ENCODE measurements at places on chromosomes 5 and 9.

GRCh38 chr9:19998153-19998552, 209.3 kb upstream of the SLC24A2 start:
- no peak for DNase-seq

GRCh38 chr5:16981700-16982099, 45.6 kb upstream of the MYO10 start:
- DNase-seq: no peak

DNA sequence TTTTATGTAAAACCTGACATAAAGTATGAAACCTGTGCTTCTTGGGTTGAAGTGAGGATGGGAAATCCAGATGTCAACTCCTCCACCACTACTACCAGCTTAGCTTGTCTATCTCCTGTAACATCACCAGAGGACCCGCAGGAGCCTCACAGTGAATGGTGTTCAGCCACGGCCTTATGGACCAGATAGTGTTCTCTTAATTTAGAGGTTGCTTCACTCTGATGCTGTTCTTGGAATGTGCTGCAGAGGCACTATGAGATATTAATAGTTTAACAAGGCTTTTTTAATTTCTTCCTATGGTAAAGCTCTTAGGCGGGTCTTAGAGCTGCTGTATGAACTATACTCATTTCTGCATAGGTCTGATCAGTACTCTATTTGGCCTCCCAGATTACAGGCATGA, 27.9 kb downstream of the NFX1 start:
- DNase-seq: no peak

DNA sequence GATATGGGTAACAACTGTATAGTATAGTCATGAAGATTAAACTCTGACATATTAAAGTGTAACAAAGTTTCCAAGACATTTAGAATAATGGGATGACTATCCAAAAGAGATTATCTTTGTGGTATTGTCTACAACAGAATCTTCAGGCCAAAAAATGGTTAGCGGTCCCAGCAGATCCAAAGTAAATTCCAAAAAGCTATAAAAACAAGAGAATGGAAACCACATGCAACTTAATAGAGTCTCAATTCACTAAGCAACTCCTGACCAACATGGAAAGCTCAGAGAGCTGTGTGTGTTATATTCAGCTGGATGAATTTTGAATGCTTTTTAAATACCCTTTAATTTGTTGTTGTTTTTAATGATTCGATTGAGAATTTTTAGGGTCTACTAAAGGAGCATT, 688.2 kb downstream of the CETN3 start:
- DNase-seq: no peak

- no peak for DNase-seq
These were observed 262.9 kb downstream of the AGTPBP1 start for GRCh38 chr9:85478847-85479246.

GRCh38 chr5:93873211-93873736, 131.9 kb upstream of the POU5F2 start:
- DNase-seq: no peak

DNA sequence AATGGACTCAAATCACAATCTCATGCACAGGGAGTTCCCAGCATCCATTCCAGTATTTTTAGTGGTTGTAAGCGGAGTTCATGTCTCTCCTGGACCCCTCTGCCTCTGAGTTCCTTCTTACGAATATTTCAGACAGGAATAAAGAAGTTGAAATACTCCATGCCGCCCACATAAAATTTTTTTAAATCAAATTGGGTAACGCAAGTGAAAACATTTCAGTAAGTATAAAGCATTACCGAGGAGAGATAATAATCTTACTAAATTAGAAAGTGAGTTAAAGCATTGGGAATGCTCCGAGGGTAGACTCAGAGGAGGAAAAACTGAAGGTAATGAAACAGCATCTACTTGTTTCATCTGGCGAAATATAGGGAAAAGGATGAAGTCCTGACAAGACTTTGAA, 317.6 kb downstream of the ARRDC3 start:
- no peak for DNase-seq

GRCh38 chr9:125966466-125966865, 219.3 kb downstream of the PBX3 start:
- DNase-seq: no peak

GRCh38 chr9:22210936-22211335, 201.8 kb upstream of the CDKN2B start:
- DNase-seq: no peak

DNA sequence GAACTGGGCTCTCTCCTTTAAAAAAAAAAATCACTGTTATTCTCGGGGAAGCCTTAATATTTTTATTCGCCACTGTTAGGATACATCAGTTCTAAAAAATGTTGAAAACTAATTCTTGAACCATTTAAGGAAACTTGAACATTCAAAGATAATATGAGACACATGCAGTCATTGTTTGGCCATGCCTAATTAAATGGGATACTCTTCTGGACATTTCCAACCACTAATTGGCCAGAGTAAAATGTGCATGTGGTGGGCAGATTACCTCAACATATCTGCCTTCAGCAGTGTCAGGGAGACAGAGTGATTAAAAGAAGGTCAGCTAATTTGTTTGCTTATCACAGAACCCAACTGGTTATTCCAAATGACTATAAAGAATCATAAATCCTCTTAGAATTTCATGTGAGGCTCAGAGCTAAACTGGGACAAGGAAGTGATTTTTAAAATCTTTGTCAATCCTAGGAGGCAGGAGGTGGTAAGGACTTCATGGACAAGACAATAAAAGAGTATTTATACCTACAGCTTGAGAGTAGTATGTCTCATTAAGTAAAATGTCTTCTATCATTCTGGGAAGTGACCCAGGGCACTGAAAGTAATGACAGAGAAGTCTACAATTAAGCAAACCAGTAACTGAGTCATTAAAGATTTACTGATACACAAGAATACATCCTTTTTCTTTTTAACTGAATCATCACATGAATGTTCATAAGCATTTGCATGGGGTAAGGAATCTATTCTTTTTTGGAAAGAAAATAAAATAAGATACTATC, 242.9 kb upstream of the TRPM3 start:
- DNase-seq: no peak

DNA sequence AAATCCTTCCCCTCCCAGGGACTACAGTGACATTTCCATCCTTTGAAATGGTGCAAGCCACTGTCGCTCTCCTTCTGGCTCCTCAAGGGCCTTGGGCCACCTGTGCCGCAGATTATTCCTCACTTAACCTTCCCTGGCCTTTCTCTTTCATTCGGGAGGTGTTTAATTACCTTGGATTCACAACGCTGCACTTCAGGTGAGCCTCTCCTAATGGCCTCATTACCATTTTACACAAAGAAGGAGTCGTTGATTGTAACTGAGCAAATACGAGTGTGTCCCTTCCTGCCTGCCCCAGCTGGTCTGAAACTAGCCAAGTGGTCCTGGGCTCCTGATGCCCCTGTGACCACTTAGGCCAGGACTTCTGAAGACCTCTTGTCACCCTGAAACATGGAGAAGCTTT, 205.0 kb downstream of the CRB2 start:
- no peak for DNase-seq

DNA sequence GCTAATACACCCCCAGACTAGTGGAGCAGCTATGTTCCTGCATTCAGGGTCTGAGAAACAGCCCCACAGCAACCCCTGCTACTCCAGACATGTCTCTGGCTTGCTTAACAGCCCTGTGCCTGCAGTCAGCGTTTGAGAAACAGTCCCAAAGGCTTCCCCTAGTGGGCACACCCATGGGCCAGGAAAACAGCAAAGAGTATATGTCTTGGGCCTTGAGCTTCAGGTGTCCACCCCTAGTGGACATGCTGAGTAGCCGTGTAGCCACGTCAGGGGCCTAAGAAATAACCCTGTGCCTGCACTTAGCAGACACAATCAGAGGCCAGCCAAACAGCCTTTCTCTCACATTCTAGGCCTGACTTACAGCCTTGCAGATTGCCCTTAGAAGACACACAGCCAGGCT, 698.6 kb downstream of the PTPRD start:
- DNase-seq: no peak

DNA sequence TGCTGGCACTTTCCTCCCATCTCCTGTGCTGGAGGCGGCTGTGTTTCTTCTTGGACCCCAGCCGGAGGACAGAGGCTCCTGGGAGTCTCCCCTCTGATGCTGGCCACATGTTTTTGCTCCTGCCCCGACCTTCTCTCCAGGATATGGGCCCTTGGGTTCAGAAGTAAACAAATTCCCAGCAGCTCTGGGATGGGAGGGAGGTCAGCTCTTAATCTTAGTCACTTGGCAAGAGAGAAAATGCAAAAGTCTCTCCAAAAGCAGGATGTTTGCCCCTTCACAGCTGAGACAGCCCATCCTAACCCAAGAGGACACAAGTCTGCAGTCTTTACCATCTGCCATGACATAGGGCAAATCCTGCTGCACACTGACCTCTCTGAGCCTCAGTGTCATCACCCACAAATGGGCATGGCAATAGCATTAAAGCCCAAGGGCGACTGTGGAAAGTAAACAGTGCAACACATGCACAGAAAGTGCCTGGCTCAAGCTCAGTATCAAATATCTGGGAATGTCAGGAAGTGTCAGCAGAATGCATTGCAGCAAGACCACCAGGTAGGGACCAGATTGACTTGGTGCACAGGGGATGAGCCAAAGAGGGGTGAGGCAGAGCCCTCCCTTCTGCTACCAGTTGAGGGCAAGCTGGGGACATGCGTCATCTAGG, 117.0 kb upstream of the CXCL14 start:
- DNase-seq: no peak

- DNase-seq: no peak
These were observed 53.6 kb downstream of the PDCD1LG2 start for GRCh38 chr9:5563886-5564285.

DNA sequence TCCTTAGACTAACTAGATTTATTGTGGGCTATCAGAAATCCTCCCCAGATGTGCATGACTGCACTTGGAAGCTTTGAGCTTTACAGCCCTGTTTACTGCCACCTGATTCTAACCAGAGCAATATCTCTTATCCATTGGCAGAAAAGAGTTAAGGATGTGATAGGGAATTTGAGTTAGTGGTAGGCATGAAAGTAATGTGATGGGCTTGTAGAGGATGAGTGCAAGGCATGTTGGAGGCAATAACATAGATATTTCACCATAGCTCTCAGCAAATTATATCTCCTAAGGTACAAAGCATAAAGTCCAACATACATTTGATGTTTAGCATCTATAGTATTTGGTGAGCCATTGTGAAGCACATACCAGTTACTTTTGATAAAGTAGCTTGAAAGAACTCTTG, 103.8 kb downstream of the INVS start:
- DNase-seq: no peak

DNA sequence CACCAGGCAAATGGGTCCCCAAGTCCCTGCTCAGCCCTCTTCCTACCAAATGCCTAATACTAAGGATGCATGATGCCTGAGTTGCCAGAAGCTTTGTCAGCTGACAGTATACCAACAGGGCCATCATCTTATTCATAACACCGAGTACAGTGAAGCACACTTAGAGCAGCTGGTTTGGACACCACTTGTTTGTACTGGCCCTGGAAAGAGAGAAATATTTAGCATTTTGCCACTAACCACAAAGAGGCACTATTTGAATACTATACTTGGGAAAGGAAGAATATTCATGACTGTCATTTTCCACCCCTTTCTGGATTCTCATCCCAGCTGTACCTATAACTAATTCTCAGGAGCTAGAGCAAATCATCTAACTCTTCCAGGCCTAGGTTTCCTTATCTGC, 364.4 kb upstream of the KIF2A start:
- DNase-seq: no peak

- DNase-seq: no peak
These were observed 492.5 kb downstream of the MAT2B start for GRCh38 chr5:163997965-163998364.

DNA sequence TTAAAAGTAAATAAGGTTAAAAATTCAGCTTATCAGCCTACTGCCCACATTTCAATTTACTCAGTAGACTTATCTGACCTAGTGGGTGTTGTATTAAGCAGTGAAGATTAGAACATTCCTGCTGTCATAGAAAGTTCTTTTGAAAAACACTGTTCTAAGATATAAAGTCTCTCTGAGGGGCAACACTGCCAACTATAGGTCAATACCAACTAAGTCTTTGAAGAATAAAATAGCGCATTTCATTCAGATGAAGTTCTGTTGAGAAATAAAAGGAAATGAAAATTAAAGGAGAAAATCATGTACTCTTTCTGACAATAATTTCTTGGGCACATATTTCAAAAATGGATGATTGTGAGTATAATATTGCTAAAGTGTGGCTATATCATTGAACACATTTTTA, 86.8 kb downstream of the PTPRD start:
- DNase-seq: no peak

- peak; percentile 92 for DNase-seq
These were observed at the start of the genes SURF1 and SURF2 for GRCh38 chr9:133356391-133357091. TSS of gene SURF1 (minus strand) at chr9:133356487. CDS start at chr9:133356453, 34 bp downstream. TSS of gene SURF2 (plus strand) at chr9:133356550. CDS start at chr9:133356593, 43 bp downstream.

- DNase-seq: no peak
These were observed 154.4 kb downstream of the AUH start for GRCh38 chr9:91207397-91207728.

- no peak for DNase-seq
These were observed 164.0 kb downstream of the TTC39B start for GRCh38 chr9:15142878-15143534.

DNA sequence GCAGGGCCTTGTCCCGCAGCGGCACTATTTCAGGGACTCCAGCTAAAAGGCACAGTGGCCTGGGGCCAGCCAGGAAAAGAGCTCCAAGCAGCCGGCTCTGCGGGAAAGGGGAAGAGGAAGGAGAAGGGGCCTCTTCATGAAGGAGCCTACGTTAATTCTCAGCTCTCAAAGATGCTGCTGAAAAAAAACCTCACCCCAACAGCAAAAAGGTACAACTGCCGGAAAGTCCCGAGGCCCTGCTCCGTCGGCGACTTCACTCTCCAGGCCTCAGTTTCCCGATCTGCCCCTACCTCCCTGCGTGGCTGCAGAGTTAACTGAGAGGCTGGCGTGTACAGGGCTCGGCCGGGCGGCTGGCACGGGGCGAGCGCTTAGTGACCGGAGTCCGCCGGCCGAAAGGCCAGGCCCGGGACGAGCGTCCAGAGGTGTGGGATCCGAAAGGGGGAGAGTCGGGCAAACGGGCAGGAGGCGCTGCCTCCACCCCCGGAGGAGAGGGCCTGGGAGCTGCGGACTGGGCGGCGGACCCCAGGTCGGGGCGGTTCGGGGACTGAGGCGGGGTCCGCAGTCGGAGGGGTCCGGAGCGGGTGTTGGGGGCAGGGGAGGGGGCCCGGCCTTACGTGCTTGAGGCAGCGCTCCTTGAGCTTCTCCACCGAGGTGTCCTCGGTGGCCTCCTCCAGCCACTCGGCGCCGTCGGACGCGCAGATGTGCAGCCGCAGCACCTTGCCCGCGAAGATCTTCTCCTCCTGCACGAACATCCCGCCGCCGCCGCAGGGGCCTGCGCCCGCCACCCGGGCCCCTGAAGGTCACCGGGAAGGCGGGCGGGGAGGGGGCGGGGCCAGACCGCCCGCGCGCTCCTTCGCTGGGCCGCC, 529 bp downstream of the UBAC1 start:
- no peak for DNase-seq

DNA sequence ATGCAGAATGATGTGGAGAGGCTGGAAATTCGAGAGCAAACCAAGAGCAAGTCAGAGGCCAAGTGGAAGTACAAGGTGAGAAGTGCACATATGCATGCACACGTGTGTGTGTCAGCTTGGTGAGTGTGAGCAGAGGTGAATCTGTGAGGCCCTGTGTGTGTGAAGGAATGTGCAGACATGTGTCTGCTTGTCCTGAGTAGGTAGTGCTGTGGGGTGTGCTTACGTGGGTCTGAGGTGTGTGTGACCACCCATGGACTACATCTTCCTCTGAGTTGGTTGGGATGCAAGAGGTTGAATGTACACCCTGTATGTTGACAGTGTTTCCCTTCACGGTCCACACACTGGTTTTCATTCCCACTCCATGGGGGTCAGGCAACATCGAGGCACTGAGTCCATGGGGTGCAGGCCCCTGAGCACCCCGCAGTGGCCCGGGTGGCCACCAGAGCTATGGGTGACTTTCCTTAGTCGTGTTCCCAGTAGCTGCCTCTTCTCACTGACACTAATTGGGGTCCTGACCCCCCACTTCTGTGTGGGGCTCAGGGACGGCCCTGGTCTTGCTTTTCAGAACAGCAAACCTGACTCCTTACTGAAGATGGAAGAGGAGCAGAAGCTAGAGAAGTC, 86.7 kb downstream of the PHF2 start:
- DNase-seq: peak; percentile 1

All from ascending aorta (tissue), 2 donors.